ENCODE measurements at places on chromosomes 4 and X.

- no peak for DNase-seq
Measured at GRCh38 chrX:65136424-65136823, 160.2 kb upstream of the ZC4H2 start.

GRCh38 chr4:131488772-131489171, 1660.3 kb upstream of the PCDH10 start:
- no peak for DNase-seq

GRCh38 chrX:24643116-24643515, 4.0 kb downstream of the PCYT1B start:
- no peak for DNase-seq

DNA sequence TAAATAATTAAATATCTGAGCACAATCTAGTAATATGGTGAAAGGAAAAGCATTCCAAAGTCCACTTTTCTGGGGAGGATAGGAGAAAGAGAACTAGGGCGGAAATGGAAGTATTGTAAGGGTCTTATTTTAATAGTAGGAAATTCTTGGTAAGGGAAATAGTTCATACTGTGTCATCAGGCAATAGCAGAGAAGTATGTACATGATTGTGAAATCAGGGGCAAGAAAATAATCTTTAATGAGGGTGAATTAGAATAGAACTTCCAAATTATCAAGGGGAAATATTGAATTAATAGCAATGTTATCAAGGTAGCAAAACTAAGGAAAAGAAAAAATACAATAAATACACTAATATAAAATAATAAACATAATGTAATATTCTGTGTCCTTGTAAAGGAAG, 14.8 kb downstream of the GIMD1 start:
- no peak for DNase-seq

DNA sequence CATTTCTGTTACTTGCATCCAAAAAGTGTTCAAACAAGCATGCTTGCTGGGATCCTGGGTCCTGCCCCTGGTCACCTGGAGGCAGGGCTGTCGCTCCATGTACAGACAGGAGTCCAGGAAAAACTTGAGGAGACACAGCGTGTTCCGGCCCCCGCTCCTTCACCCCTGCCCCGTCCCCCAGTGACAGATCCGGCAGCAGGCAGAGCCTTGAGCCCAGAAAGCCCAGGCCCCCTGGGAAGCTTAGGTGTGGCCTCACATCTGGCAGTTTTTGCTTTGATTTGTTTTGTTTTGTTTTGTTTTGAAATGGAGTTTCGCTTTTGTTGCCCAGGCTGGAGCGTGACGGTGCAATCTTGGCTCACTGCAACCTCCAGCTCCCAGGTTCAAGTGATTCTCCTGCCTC, 67.0 kb downstream of the TRMT44 start:
- DNase-seq = no peak

DNA sequence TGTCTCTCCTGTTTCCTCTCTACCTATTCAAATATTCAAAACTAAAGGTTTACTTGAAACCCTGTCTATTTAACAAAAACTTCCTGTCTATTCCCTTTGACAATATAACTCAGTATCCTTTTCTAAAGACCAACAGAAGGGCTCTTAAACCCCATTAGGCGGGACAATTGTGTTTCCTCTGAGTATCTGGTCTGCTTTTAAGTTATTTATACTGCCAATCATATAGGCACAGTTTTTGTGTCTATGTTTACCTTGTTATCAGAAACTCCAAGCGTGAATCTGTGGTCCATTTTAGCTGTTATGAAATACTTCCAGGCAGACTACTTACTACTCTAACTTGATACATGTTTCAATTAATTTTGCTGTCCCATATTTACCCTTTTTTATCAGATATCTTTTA, 350.0 kb upstream of the CTSO start:
- no peak for DNase-seq

- no peak for DNase-seq
Measured at GRCh38 chrX:9876201-9876600, 90.0 kb downstream of the SHROOM2 start.

DNA sequence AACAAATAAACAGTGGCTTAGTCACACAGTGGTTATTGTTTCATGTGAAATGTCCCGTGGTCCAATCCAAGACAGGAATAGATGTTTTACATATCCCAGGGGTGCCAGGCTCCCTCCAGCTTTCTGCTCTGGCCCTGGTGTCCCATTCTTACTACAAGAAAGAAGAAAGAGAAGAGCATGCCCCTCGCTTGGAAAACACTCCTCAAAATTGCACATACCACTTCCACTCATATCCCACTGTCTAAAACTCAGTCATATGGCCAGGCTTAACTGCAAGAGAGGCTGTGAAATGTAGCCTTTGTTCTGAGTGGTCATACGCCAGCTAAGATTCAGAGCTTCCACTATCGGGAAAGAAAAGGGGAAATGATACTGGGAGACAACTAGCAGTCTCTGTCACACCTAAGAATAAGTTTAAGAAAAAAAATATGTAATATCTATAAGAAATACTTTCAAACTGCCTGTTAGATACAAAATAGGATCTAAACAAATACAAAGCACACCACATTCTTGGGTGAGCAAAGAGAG, 306.8 kb upstream of the FAM241A start:
- no peak for DNase-seq

DNA sequence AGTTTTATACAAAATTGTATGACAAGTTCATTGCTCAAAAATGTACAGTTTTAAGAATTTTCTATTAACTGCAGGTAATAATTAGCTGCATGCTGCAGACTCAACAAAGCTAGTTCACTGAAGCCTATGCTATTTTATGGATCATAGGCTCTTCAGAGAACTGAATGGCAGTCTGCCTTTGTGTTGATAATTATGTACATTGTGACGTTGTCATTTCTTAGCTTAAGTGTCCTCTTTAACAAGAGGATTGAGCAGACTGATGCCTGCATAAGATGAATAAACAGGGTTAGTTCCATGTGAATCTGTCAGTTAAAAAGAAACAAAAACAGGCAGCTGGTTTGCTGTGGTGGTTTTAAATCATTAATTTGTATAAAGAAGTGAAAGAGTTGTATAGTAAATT, 131.0 kb downstream of the TET2 start:
- no peak for DNase-seq

DNA sequence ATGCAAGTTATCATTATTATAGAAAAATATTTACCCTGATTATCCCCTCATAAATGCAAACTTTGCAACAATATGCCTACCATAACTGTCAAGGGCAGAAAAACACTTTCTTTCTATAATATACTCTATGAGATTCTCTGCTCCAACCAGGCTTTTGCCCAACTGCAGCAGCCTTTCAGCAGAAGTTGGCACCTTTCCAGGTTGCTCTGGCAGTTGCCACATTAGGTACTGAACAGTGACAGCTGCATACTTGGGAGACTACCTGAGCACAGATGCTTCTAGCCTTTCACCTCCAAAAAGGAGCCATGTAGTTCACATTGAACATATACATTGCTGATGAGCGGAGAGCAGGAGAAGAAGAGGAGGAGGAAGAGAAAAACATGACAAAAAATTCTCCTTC, 69.5 kb upstream of the BRWD3 start:
- no peak for DNase-seq

GRCh38 chr4:3629665-3630064, 97.4 kb upstream of the LRPAP1 start:
- DNase-seq = no peak

Data from activated CD4-positive, alpha-beta T cell treated with anti-CD3 and anti-CD28 coated beads for 1 hour (primary cell).